Pons (tissue), 1 donor: ENCODE measurements at places on chromosomes 7 and 10.

DNA sequence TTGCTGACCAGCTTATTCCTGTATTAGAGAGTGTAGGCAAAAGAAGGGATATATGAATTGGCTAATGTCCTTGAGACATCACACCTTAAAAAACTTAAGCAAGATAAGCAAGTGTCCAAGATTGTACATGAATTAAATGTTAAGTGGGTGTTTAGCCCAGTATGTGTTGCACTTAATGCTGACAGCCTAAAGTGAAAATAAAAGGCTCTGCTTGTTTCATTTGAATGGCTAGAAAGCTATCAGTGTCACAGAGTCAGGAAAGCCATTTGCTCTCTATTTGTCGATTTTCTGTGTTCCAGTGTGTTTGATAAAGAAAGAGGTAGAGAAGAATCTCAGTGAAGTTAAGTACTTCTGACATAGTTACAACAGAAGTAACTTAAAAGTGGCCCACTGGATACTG, 744.9 kb downstream of the ANKRD7 start:
- DNase-seq: no peak

DNA sequence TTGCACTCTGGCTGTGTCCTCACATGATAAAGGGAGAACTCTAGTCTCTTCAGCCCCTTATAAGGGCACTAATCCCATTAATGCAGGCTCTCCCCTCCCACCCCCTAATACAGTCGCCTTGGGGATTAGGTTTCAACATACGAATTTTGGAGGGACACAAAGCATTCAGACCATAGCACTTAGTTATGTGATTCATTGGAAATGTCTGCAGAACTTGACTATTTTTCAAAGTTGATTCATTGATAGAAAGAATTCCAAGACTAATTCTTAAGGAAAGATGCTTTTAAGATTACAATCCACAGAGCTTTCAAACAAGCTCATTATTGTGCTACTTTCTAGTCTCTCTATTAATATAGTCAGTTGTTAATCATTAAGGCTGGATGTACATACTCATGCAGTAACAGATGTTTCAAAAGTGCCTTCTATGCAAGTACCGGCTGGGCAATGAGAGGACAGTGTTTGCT, 85.3 kb upstream of the RPA3 start:
- no peak for DNase-seq

GRCh38 chr10:68981074-68981473, 7.5 kb upstream of the KIFBP start:
- DNase-seq: no peak

GRCh38 chr7:25664593-25664992, 436.3 kb upstream of the NPVF start:
- DNase-seq: no peak

- no peak for DNase-seq
Measured at GRCh38 chr7:52639981-52640380, 395.5 kb upstream of the POM121L12 start.

GRCh38 chr7:99848420-99849216, 20.8 kb downstream of the CYP3A43 start:
- no peak for DNase-seq

DNA sequence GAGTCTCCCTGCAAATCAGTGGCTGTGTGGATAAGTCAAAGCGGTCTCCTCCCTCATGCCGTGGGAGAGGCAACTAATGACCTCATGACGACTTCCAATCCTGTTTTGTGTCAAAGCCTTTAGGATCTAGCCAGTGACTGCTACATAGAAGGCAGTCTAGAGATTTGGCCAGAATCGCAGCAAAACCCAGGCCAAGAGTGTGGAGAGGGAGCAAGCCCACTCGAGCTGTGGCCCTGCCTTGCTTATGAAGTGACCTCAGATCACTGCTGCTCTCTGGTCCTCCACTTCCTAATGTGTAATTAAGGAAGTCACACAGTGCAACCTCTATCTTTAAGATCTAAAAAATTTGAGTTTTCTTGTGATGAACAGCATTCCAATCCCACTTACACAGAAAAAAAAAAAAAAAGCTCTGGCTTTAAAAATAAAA, 296.7 kb upstream of the KLF6 start:
- DNase-seq: no peak
